ENCODE measurements at places on chromosomes 6 and 20.

- DNase-seq: peak; percentile 72
Measured at GRCh38 chr6:112626468-112627082, 279.4 kb downstream of the RFPL4B start.

DNA sequence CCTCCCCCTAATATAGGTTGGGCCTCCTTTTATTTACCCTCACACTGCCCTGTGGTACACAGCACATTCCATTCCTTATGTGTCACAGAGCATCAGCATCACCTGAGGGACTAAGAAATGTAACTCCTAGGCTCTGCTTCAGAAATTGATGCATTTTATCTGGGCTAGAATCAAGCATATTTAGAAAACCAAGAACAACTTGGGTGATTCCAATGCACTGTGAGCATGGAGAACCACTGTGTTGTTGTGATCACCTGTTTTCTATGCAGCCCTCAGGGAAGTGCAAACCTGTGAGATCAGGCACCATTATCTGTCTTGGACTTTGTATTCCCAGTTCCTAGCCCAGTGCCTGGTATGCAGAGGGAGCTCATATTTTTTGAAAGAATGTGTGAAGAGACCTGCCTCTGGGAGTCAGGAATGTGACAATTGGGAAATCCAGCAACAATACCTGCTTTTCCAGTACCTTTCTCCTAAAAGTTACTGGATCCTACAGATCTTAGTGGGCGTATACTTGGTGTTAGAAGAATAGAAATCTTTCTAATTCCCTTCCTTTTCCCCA is 7.0 kb downstream of the KAT14 start:
- no peak for DNase-seq

DNA sequence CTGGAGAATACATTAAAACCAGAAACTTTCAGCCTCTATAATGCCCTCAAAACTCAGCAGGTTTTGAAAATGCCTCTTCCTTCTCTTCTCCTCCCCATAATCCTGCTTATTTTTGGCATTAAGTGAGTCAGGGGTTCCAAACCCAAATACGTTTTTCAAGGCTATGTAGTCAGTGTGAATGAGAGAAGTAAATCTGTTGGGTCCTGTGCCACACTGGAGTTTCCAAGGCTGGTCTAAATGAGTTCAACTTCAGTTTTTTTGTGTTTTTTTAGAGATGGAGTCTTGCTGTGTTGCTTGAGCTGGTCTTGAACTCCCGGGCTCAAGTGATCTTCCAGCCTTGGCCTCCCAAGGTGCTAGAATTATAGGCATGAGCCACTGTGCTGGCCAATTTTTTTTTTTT is 20.9 kb downstream of the PTPRA start:
- DNase-seq: no peak

- DNase-seq: no peak
Measured at GRCh38 chr6:39217177-39217864, 12.0 kb downstream of the KCNK5 start.

DNA sequence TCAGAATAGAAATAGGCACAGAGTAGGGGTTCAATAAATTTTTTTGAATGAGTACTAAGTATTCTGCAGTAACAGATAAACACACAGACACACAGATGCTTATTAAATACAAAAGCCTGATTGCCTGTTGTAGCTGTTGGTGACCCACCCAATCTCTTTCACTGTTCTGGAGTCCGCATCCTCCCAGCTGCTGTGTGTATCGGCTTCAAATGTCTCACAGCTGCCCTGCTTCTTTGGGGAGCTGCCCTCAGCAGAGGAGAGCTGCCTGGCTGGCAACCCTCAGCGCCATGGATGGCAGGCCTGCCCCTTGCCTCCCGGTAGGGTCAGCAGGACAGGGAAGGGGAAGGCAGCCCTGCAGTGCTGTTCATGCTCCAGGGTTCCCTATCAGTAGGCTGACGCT is 85.9 kb upstream of the PRND start:
- DNase-seq: no peak

DNA sequence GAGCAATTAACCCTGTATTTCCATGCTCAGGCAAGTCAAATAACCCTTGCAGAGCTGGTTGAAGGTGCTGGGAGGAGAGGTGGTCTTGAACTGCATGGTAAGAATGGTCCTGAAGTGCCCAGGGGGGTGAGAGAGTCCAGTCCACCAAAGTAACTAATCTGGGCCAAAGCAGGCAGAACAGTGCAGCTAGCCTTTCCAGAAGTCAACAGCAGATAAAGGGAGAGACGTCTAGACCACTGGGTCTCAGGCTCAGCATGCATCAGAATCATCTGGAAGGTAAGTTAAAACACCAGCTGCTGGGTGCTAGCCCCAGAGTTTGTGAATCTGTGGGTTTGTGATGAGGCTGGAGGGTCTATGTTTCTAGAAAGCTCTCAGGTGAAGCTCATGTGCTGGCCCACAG is 232.3 kb upstream of the ECI2 start:
- no peak for DNase-seq

GRCh38 chr20:51560550-51561307 is 18.2 kb upstream of the NFATC2 start:
- peak; percentile 10 for DNase-seq

- DNase-seq: peak; percentile 33
Measured at GRCh38 chr6:161486361-161487216, 212.7 kb upstream of the AGPAT4 start.

DNA sequence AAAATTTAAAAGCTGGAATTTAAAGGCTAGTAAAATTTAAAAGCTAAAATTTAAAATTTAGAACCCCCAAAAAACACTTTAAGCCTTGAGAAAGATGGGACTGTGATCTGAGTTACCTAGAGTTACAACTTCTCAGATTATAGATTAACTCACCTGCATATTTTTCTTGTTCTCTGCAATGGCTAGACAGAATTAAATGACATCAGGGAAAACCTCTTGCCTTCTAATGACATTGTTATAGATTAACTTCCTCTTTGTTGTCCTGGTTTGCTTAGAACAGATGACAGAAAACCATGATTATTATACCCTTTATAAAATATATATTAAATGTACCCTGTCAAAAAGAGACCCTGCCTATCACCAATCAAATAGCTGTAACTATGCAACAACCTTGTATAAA is 56.4 kb downstream of the TRDN start:
- no peak for DNase-seq

DNA sequence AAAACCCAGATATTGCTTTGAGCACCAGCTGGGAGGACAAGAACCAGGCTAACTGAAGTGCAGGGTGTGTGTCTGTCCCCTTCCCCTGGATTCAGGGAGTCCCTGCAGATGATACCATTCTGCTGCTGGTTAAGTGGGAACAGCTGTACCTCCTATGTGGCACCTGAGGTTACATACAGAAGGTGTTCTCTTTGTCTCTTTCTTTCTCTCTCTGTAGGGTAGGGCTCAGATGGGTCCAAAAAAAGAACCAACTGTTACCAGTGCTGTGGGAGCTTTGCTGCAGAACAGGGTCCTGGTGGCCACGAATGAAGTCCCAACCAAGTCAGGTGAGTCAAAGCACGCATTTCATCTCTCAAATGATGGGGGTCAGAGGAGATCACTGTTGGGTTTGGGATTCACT is 38.6 kb downstream of the ZC2HC1B start:
- DNase-seq: no peak

DNA sequence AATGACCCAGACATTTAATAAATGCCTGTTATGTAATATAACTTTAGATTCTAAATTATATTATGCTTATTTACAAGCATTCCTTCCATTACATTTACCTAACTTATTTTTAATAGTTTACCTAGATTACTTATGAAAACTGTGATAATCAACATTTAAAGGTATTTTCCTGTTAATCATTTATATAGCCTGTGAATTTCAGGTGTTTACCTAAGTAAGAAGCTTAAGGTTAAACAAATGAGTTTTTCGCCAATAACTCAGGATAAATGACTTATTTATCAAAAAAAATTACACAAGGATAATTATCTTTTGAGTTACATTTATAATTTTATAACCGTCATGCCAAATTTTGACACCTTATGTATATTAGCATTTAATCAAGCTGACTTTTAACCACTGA is 35.5 kb downstream of the UBD start:
- DNase-seq: no peak

DNA sequence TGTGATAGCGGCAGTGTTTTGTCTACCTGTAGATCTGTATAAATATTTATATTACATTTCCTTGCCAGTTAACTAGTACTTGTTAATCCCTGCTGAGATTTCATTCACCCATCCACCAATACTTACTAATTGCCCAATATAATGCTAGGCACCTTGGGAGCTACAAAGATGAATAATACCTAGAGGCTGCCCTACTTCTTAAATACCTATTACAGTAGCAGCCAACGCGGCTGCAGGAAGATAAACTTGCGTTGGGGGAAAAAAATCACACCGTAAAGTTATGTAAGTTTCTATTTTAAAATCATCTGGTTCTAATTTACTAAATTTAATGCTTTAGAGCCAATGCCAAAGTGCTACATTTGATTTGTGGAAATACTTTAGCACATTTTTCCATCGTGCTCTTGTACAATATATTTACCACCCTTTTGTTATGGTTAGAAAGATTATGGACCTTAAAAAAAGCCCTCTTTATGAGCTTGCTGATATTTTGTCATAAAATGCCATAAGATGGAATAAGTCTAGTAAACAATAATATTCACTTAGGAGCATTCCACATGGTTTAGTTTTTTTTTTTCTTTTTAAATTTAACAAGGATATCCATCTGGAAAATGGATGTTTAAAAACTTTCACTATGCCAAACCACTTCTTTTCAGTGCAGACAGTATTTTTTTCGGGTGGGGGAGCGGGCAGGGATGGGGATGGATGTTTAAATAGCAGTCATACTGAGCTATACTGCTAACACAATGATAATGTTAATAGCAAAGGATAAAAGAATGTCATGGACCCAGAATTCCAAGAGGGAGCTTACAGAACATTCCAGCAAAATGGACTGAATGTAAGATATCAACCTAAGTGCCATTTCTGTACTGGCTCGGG is 13.2 kb upstream of the NEDD9 start:
- peak; percentile 83 for DNase-seq

DNA sequence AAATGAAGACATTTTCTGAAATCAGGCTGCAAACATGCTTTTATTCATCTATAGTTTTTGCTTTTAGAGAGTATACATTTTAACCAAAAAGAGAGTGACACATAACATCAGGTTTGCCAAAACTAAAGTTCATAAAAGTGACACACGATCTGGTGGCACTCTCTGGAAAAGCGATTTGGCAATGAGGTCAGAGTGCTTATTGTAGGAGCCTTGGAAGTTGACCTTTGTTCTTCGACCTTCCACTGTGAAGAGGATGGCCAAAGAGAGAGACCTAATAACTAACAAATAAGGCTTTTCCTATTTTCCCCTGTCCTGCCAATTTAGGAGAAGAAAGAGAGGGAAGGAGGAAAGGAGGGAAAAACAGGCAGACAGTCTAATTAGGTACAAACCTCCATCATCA is 230.1 kb downstream of the SIM1 start:
- no peak for DNase-seq

DNA sequence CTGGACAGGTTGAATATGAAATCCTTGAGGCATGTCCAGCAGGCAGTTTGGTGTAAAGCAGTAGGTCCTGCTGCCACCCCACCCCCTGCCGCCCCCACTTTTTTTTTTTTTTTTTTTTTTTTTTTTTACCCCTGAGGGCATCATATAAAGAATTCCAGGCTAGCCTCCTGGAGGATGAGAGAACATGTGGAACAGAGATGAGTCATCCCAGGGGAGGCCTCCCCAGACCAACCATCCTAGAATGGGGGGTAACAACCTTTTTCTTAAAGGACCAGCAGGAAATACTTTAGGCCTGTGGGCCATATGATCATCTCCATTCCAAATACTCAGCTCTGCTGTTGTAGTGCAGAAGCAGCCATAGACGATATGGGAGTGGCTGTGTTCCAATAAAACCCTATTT is 170.9 kb downstream of the GJA10 start:
- DNase-seq: no peak

GRCh38 chr6:139303185-139303584 is 11.4 kb upstream of the TXLNB start:
- DNase-seq: peak; percentile 52

GRCh38 chr6:168393126-168393870 is 47.7 kb upstream of the SMOC2 start:
- DNase-seq: no peak

- peak; percentile 50 for DNase-seq
Measured at GRCh38 chr20:9353916-9354276, 160.5 kb upstream of the LAMP5 start.

DNA sequence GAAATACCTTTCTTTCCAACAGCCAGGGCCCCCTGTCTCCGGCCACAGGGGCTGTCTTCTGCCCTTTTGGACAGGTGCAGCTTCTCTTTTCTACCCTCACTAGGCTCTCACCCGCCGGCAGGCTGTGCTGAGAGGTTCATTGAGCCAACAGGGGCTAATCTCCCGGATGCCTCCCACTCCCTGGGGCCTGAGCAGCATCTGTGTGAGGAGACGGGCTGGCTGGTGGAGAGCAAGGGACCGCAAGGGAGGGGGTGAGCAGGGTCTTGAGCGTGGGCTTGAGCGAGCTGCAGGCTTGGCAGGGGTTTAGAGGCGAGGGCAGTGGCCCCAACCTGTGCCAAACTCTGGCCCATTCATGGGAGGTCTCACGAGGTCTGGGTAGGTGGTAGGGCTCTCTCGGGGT is 56.5 kb upstream of the CST7 start:
- DNase-seq: no peak

GRCh38 chr20:44247586-44248409 is 690 bp downstream of the GDAP1L1 start:
- DNase-seq: peak; percentile 29

- DNase-seq: no peak
Measured at GRCh38 chr6:84549917-84550316, 214.5 kb downstream of the TBX18 start.

DNA sequence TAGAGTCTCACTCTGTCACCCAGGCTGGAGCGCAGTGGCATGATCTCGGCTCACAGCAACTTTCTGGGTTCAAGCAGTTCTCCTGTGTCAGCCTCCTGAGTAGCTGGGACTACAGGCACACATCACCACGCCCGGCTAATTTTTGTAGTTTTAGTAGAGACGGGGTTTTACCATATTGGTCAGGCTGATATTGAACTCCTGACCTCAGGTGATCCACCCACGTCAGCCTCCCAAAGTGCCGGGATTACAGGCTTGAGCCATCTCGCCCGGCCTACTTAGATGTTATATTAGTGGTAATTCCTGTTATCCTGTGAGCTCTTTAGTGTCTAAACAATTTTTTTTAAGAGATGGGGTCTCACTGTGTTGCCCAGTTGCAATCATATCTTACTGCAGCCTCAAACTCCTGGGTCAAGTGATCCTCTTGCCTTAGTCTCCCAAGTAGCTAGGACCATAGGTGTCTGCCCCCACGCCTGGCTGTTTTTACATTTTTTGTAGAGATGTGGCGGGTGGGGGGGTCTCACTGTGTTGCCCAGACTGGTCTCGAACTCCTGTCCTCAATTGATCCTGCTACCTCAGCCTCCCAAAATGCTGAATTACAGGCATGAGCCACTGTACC is 3.9 kb upstream of the C4A start:
- DNase-seq: no peak

GRCh38 chr6:148348778-148349177 is 6.1 kb downstream of the SASH1 start:
- no peak for DNase-seq

DNA sequence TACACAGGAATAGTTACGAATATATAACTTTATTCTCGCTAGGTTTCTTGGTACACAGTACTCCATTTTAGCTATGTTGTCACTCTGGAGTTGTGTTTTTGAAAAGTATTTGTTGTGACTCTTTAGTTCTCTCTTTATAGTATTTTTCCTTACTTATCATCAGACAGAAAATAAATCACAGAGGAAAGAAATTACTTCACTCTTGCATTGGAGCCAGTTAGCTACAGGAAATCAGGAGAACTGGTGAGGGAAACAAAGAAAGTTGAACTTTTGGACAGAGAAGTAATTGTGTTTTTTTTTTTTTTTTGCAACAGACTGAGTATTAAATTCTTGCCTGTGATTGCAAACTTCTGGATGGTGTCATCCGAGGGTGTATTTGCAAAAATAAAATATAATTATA is 33.9 kb downstream of the DSE start:
- DNase-seq: peak; percentile 23
